CD8-positive, alpha-beta memory T cell (primary cell): ENCODE measurements at places on chromosomes 12 and 14. TPM values are rescaled to one million over a fixed set of nuclear protein-coding genes. Genes with fewer than 3 reads are reported as not detected.

Gene NGB
- total RNA-seq = not detected

Gene LALBA
- not detected for total RNA-seq

Gene RIN3
- total RNA-seq = 47.4 TPM

Gene MEG3
- not detected for total RNA-seq

Gene DAO
- total RNA-seq = not detected

Gene REP15
- 0.35 TPM for total RNA-seq

DNA sequence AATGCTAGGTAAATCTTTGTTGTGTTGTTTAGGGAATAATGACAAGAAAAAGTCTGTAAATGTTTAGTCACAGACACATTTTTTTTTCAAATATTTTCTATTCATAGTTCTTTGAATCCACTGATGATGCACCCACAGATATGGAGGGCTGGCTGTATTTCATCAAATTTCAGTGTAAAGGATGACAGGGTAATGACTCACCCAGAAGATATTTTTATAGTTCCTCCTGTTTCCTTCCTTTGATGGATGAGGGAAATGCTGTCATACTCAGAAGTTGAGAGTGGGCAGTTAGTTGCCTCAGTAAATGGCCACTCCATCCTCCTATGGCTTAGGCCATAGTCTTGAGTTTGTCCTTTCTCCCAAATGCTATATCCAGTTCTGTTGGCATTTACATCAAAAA is 76.9 kb upstream of the REP15 start:
- DNase-seq = no peak

GRCh38 chr14:49975799-49976198 is 82.9 kb downstream of the ARF6 start:
- no peak for DNase-seq

DNA sequence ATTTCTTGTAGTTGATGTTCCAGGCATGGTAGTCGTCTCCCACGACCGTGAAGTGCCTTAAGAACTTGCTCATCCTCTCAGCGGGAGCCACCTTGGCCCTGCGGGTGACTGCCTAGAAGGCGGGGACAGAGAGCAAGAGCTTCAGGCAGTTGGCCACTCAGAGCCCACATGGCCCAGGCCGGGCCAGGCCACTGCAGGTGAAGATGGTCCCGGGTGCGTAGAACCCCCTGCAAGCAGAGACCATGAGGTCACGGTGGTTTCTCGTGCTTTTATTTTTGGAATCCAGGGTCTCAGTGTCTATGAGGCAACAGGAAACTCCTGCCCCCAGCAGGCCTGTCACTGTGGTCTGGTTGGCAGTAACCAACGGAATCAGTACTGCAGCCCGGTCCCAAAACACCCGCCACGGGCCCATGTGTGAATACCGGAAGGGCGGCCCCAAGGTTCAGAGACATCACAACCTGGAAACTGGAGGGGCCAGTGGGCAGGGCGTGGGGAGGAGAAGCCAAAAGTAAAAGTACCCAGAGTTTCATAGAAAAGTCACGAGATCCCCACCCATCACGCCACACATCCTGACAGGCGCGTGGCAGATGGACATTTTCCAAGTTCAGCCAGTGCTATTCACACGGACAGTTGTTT is 27.5 kb downstream of the HVCN1 start:
- DNase-seq = peak; percentile 75

GRCh38 chr12:57119294-57120085 is 8.3 kb upstream of the STAT6 start:
- no peak for DNase-seq

DNA sequence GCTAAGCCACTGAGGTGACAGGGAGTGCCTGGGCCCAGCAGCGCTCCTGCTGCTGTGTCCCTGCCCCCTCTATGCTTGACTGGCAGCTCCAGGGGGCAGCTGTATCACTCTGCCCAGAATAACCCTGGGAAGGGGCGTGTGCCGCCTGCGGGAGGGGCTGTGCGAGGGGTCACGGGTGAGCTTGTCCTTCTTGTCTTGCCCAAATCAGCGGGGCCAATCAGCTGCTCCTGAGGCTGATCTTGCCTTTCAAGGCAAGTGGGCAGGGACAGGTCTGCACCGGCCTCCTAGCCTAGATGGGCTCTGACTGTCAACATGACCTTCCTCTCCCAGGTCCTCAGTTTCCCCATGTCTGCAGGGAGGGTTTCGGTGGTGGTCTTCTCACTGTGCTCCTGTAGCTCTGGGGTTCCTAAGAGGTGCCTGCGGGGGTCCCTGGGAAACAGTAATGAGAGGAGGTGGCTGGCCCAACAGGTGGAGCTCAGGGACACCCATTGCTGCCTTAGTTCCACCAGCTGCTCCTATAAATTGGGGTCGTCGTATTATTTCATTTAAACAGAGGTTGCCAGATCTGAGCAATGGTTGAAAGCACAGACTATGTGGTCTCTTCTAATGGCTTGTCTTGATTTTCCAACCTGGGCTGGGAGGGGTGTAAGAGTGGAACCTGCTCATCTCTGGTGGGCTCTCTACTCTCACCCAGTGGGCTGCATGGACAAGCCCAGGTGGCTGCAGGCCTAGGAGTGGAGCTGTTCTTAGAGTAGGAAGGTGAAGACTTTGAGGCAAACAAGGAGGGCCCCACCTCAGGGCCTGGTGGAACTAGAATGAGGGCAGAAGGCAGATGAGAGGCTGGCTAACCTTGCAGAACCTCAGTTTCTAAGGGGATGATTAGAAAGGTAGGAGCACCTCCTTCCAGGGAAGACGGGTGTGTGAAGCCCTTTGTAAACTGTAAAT is 11.7 kb downstream of the RTL1 start:
- no peak for DNase-seq

- no peak for DNase-seq
These were observed 63.4 kb upstream of the CCND2 start for GRCh38 chr12:4210183-4210582.

DNA sequence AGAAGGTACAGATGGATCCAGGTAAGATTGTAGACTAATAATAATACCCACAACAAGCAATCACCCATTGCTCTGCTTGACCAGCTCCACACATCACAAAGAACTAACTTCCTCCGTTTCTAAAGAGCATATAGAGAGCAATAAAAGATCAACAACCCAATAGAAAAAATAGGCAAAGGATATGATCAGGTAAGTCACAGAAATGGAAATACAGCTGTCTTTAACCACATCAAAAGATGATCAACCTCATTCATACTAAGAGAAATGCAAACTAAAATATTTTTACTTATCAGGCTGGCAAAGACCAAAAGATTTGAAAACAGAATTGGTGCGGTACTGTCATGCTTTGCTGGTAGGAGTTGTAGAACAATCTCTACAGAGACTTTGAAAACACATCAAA is 8.9 kb downstream of the C2CD5 start:
- no peak for DNase-seq

- DNase-seq = no peak
These were observed 668 bp downstream of the MRPS35 start for GRCh38 chr12:27711317-27711682.

DNA sequence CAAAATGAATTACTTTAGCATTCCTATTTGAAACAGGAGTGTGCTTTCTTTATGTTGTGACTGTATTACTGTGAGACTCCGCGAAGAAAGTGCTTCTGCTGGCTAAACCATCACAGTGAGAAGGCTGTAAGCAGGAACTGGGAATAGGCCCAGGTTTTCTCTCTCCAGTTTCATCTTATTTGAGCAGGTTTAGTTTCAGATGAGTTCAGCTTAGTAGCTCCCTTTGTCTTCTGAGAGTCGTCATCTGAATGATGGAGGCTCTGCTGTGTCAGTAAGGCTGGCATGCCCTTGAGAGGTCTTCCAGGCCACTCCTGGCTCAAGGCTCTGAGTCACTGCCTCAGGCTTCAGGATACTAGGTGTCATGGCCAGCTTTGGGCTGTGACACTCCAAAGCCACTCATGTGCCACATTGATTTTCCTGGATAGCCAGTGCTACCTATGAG is 205.6 kb upstream of the RGS6 start:
- DNase-seq = no peak
